ENCODE measurements at places on chromosomes 11 and 22.
A peak's percentile ranks its signal among the peaks of the same experiment; 100 is the strongest.

GRCh38 chr11:121595717-121596161 is 143.0 kb upstream of the SORL1-AS1 start:
- DNase-seq: peak; percentile 88

DNA sequence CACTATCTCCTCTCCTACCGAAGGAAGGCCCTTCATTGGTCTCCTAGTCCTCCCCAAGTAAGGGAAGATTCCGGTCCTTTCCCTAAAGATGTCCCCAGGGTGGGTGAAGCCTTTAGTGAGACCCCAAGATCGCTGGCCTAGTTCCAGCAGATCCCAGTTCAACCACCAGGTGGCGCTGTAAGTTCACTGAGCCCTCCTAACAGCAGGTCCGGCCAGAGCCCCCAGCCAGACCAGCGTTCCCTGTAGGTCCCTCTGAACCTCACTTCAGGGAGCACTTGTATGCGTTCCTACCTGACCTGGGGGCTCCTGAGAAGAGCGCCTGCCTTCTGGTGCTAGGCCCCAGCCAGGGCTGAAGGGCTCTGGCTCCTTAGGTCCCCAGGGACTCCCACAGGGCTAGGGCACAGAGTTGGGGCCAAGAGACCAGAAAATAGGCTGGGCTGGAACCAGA is 38.1 kb downstream of the LMO1 start:
- peak; percentile 88 for DNase-seq

GRCh38 chr11:96309643-96310017 is 33.4 kb downstream of the MAML2 start:
- no peak for DNase-seq

GRCh38 chr11:11351042-11351586 is 1.9 kb downstream of the CSNK2A3 start:
- DNase-seq: no peak

GRCh38 chr11:125073616-125074483 is 10.7 kb downstream of the SLC37A2 start:
- DNase-seq: no peak

DNA sequence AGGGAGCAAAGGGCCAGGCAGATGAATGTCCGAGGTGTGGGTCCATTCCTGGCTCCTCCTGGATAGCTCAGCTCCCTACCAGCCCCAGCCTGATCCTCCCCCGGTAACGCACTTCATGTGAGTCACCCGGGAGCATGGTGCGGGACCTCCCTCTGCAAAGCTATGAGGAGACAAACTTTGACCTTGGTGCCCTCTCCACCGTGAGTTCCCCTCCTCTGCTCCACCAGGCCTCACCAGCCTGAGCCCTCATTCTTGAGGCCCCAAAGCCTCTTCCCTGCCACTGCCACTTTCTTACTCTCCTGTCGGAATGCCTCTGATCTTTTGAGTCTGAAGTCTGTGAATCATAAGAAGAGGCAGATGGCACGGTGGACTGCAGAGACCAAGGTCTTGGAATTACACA is 37.4 kb upstream of the CD82 start:
- no peak for DNase-seq

- DNase-seq: no peak
Observed at GRCh38 chr11:66476841-66477251, 3.4 kb upstream of the DPP3 start.

GRCh38 chr22:41968601-41969000 is 642 bp upstream of the SEPTIN3 start:
- DNase-seq: no peak

- DNase-seq: no peak
Observed at GRCh38 chr11:35812828-35813227, 131.0 kb upstream of the LDLRAD3 start.

DNA sequence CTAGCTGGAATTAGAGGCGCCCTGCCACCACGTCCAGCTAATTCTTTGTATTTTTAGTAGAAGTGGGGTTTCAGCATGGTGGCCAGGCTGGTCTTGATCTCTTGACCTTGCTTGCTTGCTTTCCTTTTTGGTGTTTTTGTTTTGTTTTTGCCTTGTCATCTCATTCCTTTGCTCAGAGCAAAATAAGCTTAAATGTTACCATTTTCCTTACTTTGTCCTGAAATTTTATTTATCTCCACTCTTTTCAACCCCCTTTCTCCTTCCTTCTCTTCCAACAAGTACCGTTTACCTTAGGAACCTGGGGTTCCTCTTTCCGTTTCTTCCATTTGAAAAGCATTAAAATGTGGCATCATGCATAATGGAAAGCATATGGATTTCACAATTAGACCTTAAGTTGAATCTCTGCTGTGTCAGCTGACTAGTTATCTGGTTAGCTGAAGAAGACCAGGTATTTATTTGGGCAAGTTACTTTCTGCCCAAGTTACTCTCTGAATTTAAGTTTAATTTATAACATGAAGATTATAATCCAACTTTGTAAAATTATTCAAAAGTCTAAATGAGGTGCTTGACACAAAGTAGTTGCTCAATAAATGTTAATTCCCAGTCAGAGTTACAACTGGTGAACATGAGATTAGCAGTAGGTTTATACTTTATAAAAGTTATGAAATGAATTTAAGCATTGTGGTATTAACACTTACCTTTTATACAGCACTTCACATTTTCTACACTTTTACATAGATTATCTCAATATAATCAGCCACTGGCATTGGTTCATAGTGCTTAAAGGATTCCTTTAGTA is 69.7 kb downstream of the PRMT3 start:
- no peak for DNase-seq

DNA sequence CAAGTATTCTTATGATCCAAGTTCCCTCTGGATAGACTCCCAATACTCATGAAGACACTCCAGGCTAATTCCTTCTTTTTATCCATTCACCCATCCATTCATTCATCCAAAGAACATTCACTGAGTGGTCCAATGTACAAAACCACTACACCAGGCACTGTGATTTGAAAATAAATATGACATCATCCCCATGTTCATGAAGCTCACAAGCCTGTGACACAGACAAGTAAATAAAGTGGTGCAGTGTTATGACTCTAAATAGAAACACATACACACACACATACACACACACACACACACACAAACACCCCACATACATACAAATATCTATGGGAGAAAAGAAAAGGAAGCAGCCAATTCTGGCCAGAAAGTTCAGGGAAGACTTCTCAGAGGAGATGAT is 35.5 kb downstream of the MTMR2 start:
- no peak for DNase-seq

DNA sequence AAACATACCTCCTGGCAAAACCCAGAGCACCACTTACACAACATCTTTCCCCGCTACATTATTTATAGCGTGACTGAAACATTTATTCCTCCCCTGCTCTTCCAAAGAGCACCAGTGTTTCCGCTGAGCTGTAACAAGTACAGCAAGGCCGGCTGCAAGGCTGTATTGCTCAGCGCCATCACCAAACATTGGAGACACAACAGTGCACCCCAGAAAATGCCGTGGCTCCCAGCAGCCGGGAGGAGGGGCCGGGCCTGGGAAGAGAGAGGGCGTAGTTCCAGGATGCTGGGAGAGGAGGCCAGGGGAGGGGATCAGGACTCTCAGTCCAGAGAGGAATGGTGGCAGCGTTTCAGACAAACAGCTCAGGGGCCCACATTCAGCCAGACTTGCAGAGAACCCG is 133.2 kb downstream of the DSCAML1 start:
- DNase-seq: no peak

DNA sequence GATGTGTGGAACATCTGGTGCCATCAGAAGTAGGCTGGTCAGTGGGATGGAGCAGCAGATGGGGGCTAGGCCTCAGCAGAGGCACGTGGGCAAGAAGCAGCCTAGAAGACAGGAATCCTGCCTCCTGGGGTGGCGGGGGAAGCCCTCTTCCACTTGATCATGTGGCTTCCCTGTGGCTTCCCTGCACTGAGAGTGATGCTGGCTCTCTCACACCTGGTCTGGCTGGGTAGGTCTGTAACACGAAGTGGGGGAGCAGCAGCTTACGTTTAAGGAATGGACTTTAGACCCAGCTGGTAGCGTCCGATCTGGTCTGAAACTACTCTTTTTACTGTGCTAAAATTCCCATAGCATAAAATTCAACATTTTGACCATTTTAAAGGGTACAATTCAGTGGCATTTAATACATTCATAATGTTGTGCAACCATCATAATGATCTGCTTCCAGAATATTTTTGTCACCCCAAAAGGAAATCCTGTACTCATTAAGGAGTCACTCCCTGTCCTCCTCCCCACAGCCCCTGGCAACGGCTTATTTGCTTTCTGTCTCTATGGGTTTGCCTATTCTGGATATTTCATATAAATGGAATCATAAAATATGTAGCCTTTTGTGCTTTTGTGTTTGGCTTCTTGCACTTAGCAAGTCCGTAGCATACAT is 21.7 kb downstream of the PTPN5 start:
- no peak for DNase-seq

- DNase-seq: no peak
Observed at GRCh38 chr11:102347462-102348370, 702 bp downstream of the BIRC2 start.

GRCh38 chr11:3184732-3185347 is 19.7 kb upstream of the OSBPL5 start:
- DNase-seq: no peak

GRCh38 chr22:19994851-19995610 is 21.6 kb downstream of the ARVCF start:
- DNase-seq: no peak

GRCh38 chr11:12066799-12067508 is 43.4 kb upstream of the MICAL2 start:
- no peak for DNase-seq

DNA sequence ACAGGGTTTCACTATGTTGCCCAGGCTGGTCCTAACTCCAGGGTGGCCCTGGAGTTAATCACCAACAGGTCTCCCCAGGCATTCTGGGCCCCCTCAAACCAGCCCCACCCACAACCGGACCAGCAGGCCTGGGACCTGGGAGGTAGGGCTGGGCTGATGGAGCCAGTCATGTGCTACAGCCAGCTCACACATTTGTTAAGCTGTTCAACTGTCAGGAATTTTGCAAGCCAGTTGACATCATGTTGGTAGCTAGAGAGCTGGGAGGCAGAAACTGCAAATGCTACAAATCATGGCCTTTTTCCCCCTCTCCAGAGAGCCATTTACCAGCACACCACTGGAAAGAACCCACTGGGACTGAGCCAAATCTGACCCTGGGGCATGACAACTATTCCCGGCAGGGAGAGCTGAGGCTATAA is 6.8 kb downstream of the ARHGAP1 start:
- no peak for DNase-seq

- DNase-seq: no peak
Observed at GRCh38 chr11:93482556-93482955, 60.6 kb downstream of the SMCO4 start.

Data from AG08396 (cell line).